ENCODE measurements at places on chromosomes 2 and 18. TPM values are rescaled to one million over a fixed set of nuclear protein-coding genes. Genes with fewer than 3 reads are reported as not detected.
A peak's percentile ranks its signal among the peaks of the same experiment; 100 is the strongest.

DNA sequence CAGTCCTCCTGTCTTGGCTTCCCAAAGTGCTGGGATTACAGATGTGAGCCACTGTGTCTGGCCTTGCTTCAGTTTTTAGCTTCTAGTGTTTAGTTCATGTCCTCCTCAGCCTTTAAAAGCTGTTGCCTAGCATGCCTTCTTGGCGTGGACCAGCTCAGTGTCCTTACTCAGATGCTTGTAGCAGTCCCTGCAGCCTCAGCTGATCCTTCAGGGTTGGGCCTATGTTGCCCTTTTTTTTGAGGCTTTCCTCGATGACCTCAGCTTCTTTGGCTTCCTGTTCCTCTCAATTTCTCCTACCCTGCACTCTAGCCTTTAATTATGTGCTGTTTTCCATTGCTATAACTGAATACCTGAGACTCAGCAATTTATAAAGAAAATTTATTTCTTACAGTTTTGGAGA lies 57.7 kb downstream of the TANC1 start:
- no peaks in the 10 kb centered on the region for H3K27me3 ChIP-seq
- no peak overlapping the region for H3K4me3 ChIP-seq
- H3K27ac ChIP-seq = no peak overlapping the region

DNA sequence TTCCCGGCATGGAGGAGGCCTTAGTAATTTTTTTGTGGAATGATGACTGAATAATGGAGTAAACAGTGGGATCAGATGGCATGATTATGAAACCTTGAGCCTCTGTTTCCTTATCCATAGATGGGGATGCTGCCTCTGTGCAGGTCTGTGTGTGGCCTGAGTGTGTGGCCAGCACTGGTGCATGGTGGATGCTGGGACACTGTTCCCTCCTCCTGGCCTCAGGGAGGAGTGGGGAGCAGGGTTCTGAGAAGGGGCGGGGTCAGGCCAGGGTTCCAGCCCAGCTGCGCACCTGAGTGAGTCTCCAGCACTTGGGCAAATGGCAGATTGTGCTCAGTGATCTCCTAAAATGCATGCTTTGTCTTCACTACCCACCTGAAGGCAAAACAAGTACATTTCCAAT lies 66.4 kb downstream of the DCDC2C start:
- H3K27me3 ChIP-seq = no peaks in the 10 kb centered on the region
- H3K4me1 ChIP-seq = no peaks in the 10 kb centered on the region
- DNase-seq = no peak

GRCh38 chr2:70570041-70570661 lies 16.5 kb upstream of the TGFA start:
- no peak for DNase-seq
- no peaks in the 10 kb centered on the region for H3K36me3 ChIP-seq
- H3K4me3 ChIP-seq = no peak overlapping the region
- H3K27me3 ChIP-seq = no peaks in the 10 kb centered on the region
- no peaks in the 10 kb centered on the region for H3K4me1 ChIP-seq
- no peak overlapping the region for H3K27ac ChIP-seq

DNA sequence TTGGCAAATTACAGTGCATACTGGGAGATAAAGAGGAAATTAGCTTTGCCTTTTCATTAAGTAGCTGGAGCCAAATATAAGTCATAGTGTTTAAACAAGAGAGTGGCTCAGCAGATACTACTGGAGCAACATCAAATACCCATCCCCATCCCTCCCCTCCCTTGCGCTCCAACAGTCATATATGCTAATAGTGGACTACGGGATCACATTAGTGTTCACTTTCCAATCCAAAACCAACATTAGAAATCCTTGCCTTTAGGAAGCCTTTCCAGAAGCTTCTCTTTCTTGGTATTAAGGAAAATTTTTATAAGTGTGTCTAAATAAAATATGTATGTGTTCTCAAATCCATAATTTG lies 1669.3 kb downstream of the SUCLG1 start:
- no peaks in the 10 kb centered on the region for H3K36me3 ChIP-seq
- H3K27ac ChIP-seq = no peak overlapping the region
- H3K4me3 ChIP-seq = no peak overlapping the region
- H3K27me3 ChIP-seq = no peaks in the 10 kb centered on the region

- DNase-seq = no peak
- H3K36me3 ChIP-seq = no peaks in the 10 kb centered on the region
- no peak overlapping the region for H3K4me3 ChIP-seq
- no peaks in the 10 kb centered on the region for H3K4me1 ChIP-seq
These were observed 78.9 kb upstream of the YWHAQ start for GRCh38 chr2:9709539-9710285.

- DNase-seq = no peak
- no peaks in the 10 kb centered on the region for H3K36me3 ChIP-seq
- H3K4me3 ChIP-seq = no peak overlapping the region
- H3K4me1 ChIP-seq = no peaks in the 10 kb centered on the region
These were observed 177.2 kb upstream of the CRIM1 start for GRCh38 chr2:36178384-36178783.

- DNase-seq = no peak
- H3K4me1 ChIP-seq = no peaks in the 10 kb centered on the region
- H3K27me3 ChIP-seq = no peaks in the 10 kb centered on the region
- no peaks in the 10 kb centered on the region for H3K36me3 ChIP-seq
- H3K4me3 ChIP-seq = no peak overlapping the region
These were observed 111.2 kb downstream of the CLIP4 start for GRCh38 chr2:29226375-29226774.

GRCh38 chr2:37477921-37478320 lies 133.5 kb downstream of the QPCT start:
- no peaks in the 10 kb centered on the region for H3K4me1 ChIP-seq
- H3K27ac ChIP-seq = no peak overlapping the region
- DNase-seq = no peak
- H3K36me3 ChIP-seq = no peaks in the 10 kb centered on the region

GRCh38 chr2:70029814-70030409 lies 57.4 kb upstream of the PCBP1 start:
- peaks cover 8% of the 10 kb centered on the region for H3K4me1 ChIP-seq
- no peaks in the 10 kb centered on the region for H3K27me3 ChIP-seq
- H3K36me3 ChIP-seq = no peaks in the 10 kb centered on the region
- peak overlapping the region; percentile 89 for H3K27ac ChIP-seq

DNA sequence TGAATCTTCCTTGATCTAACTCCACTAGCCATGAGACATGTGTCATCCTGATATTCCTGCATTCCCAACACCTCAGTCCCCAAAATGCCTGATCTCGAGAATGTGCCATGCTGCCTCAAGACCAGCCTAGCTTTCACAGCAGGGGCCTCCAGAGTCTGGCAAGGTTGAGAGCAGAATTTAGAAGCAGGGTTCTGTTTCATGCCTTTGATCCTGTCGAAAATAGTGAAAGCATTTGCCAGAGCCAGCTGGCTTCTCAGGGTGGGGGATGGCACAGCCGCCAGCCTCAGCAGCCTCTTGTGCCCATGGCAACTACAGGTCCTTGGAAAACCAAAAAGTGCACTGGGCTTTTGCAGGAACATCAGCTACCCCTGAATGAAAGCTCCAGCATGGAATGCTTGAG lies 143.5 kb downstream of the RTN4 start:
- no peaks in the 10 kb centered on the region for H3K4me1 ChIP-seq
- no peak overlapping the region for H3K27ac ChIP-seq
- H3K4me3 ChIP-seq = no peak overlapping the region
- H3K36me3 ChIP-seq = no peaks in the 10 kb centered on the region
- no peak for DNase-seq

DNA sequence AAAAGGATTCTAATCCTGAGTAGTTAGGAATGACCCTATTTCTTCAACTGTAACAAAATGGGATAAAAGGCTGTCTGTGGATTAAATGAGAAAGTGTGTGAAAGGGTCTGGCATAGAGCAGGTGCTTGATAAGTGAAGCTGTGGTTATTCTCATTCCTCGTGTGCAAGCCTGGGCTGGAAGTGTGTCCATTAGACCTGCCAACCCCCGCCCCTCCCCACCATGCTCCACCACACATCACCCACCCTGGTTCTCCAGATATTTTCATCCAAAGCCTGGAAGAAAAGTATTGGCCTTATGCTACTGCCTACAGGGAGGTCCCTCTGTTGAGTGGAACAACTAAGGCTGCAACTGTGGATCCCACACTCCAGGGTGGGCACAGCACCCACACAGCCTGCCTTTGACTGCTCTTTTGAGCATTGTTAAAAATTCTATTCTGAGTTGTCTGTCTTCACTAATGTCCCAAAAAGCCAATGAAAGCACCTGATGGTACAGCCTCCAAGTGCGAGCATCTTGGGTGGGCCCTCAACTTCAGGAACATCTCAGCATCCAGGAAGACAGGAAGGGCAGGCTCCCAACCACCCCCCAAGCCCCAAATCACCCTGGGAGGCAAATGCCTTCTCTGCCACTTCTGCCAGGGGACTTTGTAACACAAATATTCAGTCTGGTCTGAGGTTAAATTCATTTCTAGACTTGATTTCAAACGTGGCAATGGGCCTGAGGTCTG lies 102.8 kb upstream of the PPP1CB start:
- no peak overlapping the region for H3K4me3 ChIP-seq
- no peak overlapping the region for H3K27ac ChIP-seq
- no peaks in the 10 kb centered on the region for H3K27me3 ChIP-seq
- no peak for DNase-seq
- H3K36me3 ChIP-seq = no peaks in the 10 kb centered on the region
- peaks cover 18% of the 10 kb centered on the region for H3K4me1 ChIP-seq

- H3K27ac ChIP-seq = peak within 1 kb of the TSS; percentile 61
- H3K4me3 ChIP-seq = peak within 1 kb of the TSS; percentile 87
- peaks cover 10% of the 10 kb centered on the region for H3K4me1 ChIP-seq
- no peaks in the 10 kb centered on the region for H3K27me3 ChIP-seq
- DNase-seq = peak; percentile 66
These were observed at the start of gene LRRFIP1 for GRCh38 chr2:237627441-237628246. TSS of gene LRRFIP1 (plus strand) at chr2:237627587. CDS start at chr2:237627645, 58 bp downstream.

GRCh38 chr2:64941801-64942200 lies 47.4 kb upstream of the SLC1A4 start:
- peaks cover 2% of the 10 kb centered on the region for H3K4me1 ChIP-seq
- DNase-seq = no peak
- H3K27me3 ChIP-seq = no peaks in the 10 kb centered on the region
- no peak overlapping the region for H3K27ac ChIP-seq

- no peak overlapping the region for H3K27ac ChIP-seq
- no peaks in the 10 kb centered on the region for H3K4me1 ChIP-seq
- no peak for DNase-seq
- no peak overlapping the region for H3K4me3 ChIP-seq
These were observed 373.7 kb downstream of the RBM43 start for GRCh38 chr2:150887926-150888325.

DNA sequence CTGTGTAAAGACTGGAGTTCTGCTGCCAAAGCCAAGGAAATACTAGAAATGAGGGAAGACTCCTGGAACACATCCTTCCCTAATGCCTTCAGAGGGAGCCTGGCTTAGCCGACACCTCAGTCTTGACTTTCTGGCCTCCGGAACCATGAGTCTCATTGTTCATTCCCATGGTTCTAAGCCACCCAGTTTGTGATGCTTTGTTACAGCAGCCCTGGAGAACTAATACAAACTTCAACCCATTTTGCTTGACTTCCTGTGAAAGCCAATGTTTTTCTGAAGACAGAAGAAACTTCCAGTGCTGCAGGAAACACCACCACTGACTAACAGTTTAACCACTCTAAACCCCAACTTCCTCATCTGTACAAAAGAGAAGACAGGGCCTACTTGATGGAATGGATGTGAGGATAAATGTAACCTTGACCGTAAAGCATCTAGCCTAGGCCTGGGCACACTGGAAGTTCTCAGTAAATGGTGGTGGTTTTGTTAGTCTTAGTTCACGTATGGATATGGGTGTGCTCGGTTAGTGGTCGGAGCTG lies 85.9 kb upstream of the RFX8 start:
- DNase-seq = no peak
- H3K27ac ChIP-seq = no peak overlapping the region
- H3K27me3 ChIP-seq = no peaks in the 10 kb centered on the region
- no peak overlapping the region for H3K4me3 ChIP-seq
- no peaks in the 10 kb centered on the region for H3K36me3 ChIP-seq

DNA sequence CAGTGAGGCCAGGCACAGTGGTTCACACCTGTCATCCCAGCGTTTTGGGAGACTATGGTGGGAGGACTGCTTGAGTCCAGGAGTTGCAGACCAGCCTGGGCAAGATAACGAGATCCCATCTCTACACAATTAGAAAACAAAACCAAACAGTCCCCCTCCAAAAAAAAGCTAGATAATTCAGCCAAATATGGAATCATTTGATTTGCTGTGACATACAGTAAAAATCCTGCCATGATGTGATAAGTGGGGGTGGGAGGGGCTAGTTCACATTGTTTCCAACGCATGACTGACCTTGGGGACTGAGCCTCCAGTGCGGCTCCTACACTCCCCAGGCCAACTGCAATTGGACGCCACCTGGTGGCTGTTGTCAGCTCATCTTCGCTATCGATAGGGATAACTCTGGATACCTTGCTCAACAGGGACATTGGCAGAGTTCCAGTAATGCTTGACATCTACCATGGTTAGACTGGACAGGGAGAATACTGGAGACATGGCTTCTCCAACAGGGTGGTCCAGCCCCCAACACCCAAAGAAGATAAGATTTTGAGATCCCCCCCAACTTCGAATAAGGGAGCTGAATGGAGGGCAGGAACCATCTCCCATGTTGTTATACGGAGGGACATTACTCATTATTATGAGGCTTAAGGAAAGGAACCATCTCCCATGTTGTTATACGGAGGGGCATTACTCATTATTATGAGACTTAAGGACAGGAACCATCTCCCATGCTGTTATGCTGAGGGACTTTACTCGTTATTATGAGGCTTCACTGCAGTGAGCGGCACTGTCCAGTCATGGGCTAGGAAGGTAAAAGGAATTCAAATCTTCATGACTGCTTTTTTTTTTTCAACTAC lies 135.9 kb downstream of the TGIF1 start:
- no peaks in the 10 kb centered on the region for H3K4me1 ChIP-seq
- H3K4me3 ChIP-seq = no peak overlapping the region
- no peak overlapping the region for H3K27ac ChIP-seq

GRCh38 chr2:71702971-71703898 lies 249.9 kb downstream of the DYSF start:
- no peaks in the 10 kb centered on the region for H3K4me1 ChIP-seq
- H3K27ac ChIP-seq = no peak overlapping the region
- no peaks in the 10 kb centered on the region for H3K36me3 ChIP-seq
- no peak overlapping the region for H3K4me3 ChIP-seq
- DNase-seq = peak; percentile 9
- H3K27me3 ChIP-seq = no peaks in the 10 kb centered on the region

GRCh38 chr2:110870545-110870944 lies 138.2 kb downstream of the ACOXL start:
- no peak overlapping the region for H3K4me3 ChIP-seq
- H3K36me3 ChIP-seq = no peaks in the 10 kb centered on the region
- no peak overlapping the region for H3K27ac ChIP-seq
- H3K4me1 ChIP-seq = no peaks in the 10 kb centered on the region
- no peak for DNase-seq

- DNase-seq = no peak
- H3K36me3 ChIP-seq = no peaks in the 10 kb centered on the region
- peaks cover 6% of the 10 kb centered on the region for H3K4me1 ChIP-seq
- no peak overlapping the region for H3K4me3 ChIP-seq
These were observed 163.2 kb upstream of the TWIST2 start for GRCh38 chr2:238684362-238685326.

GRCh38 chr18:13620206-13620672 lies 106.1 kb downstream of the FAM210A start:
- no peak overlapping the region for H3K27ac ChIP-seq
- H3K4me3 ChIP-seq = no peak overlapping the region
- no peaks in the 10 kb centered on the region for H3K27me3 ChIP-seq
- H3K4me1 ChIP-seq = no peaks in the 10 kb centered on the region
- no peaks in the 10 kb centered on the region for H3K36me3 ChIP-seq

LINC00305 gene
- total RNA-seq = not detected

WNT6 gene
- 2.3 TPM for total RNA-seq

OXER1 gene
- 1.0 TPM for total RNA-seq

LYPD6 gene
- 1.4 TPM for total RNA-seq

Data from ovary (tissue), 10 donors.